ENCODE measurements at places on chromosomes 11 and 22.

- no peak for DNase-seq
These were observed 1.9 kb upstream of the IFITM10 start for GRCh38 chr11:1751999-1752906.

- DNase-seq, result no peak
These were observed 54.4 kb downstream of the RRAS2 start for GRCh38 chr11:14304601-14305000.

DNA sequence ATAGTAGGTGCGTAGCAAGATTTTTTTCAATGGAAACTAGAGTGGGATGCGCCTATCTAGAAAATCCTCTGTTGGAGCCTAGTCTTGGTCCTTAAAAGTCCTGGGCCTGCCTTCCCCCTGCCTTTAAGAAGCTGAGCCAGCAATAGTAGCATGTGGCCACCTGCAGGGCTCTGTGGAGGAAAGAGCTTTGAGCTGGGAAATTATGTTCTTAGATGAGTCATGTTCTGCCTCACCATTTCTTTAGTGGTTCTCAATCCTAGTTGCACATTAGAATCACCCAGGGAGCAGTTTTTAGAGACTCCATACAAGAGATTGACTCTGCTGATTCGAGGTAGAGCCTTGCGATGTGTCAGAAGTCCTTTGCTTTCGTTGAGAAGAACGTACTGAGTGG is 133.5 kb downstream of the COMMD9 start:
- DNase-seq, result no peak

- no peak for DNase-seq
These were observed 92.7 kb downstream of the ETS1 start for GRCh38 chr11:128494418-128495332.

DNA sequence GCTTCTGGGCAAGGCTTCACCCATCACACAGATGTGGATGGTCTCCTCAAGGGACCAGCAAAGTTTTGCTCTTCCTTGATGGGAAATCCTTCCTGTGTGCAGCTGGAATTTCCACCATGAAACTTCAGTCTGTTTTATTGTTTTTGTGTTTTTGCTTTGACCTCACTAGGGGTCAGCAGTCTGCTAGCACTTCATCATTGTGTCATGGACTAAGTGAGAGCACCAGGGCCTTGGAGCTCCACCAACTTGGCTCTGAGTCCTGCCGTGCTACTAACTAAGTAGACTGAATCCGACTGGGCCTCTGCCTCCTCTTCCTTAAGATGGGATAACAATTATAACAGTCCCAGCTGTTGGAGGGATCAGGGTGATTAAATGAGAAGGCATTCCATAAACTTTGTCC is 305.8 kb upstream of the NCAM1 start:
- no peak for DNase-seq

DNA sequence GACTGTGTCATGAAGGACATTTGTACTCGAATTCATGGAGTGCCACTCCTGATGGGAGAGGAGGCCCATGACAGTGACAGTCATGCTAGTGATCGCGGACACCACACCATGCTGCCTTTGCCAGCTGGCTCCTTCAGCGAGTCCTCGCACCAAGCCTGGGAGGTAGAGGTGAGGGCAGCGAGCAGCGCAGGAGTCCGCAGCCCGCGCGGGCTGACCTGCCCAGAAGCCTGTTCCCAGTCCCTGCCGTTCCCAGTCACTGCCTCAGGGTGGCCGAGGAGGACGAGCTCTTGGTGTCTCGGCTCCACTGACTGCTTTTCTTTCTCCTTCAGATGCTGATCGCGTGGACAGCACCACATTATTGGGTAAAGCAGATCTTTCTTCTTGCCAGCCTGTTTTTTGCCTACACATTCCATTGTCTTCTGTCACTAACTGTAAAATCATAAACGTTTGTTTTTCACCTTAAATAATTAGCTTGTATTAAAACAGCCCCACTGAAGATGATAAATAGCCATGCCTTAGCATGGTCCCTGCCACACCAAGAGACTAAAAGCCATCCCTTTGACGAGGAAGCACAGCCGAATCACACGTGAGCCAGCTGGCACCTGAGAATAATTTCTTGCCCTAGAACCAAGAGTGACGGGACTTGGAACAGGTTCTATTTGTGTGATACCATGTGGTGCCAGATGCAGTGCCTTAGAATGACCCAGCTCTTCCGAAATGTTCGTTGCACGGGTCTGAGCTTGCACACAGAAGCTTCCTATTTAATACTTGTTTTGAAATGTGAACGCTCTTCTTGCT is 25.5 kb downstream of the FAM118A start:
- no peak for DNase-seq

- no peak for DNase-seq
These were observed 56.4 kb downstream of the SMIM38 start for GRCh38 chr11:69211920-69212797.

GRCh38 chr22:43004362-43005035 is 10.4 kb downstream of the PACSIN2 start:
- DNase-seq, result no peak

GRCh38 chr11:85784480-85785265 is 26.3 kb downstream of the SYTL2 start:
- no peak for DNase-seq

GRCh38 chr11:67465189-67465510 is 3.9 kb downstream of the TMEM134 start:
- DNase-seq, result no peak

DNA sequence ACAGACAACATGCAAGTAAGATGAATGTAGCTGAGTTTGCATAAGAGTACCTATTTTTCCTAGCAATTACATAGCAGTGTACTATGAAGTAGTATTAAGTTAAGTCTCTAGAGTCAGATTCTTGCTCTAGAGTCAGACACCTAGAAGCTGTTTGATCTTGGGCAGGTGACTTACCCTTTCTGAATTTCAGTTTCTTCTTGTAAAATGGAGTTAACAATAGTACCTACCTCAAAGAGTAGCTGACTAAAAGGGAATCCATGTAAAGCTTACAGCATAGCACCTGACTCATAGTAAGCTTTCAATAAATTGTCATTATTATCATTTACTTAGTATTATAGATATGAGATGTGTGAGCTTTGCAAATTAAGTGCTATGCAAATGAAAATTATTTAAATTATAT is 47.8 kb upstream of the PTPRJ start:
- DNase-seq, result no peak

- no peak for DNase-seq
These were observed 5.9 kb upstream of the CAT start for GRCh38 chr11:34432822-34433221.

DNA sequence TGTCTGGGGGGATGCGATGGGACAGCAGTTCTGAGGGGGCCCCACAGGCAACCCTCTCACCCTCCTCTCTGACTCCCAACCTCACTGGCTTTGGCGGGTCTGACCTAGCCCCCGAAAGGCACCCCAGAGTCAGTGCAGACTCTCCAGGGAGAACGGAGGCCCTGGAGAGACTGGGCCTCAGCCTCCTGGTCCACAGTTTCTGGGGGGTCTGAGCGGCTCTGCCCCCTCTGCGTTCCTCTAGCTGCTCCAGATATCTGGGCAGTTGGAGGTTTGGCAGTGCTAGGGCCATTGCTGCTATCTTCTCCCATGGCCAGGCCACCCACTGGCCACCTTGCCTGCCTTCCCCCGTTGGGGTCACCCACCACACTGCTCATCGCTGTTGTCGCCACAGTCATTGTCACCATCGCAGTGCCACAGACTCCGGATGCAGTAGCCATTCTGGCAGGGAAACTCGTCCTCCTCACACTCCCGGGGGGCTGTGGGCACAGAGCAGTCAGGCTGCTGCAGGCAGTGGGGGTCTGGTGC is 18.8 kb downstream of the LRP4 start:
- DNase-seq, result no peak

DNA sequence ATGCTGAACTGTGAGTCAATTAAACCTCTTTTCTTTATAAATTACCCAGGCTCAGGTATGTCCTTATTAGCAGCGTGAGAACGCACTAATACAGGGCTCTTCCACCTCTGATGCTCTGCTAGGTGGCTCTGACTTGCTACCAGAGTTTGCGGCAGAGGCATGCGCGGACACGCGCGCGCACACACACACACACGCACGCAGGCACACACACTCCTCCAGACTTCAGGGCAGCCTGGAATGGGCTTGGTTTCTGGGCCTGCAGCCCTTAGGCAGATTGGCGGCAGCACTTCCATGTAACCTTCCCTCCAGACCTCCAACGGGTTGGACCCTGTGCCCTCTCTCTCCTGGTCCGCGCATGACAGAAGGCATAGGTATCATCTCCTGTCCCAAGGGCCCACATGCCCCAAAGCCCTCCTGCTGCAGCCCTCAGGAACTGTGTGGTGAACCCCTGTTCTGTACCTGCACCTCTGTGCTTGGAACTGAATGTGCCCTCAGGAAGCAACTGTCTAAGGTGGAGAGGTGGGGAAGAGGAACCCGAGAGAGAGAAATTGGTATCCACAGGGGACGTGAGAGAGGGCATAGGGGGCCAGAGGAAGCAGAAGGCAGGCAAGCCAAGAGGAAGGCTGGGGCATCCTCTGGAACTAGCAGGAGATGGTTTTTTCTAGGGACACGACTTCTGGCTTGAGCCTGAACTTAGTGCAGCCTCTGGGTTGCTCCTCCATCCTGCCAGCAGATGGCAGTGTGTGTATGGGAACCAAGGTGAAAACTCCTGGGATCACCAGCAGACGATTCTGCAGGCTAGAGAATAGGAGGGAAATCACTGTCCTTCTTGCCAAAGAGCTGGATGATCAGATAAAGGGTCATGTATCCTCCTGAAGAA is 23.4 kb upstream of the RIC3 start:
- peak; percentile 20 for DNase-seq

- no peak for DNase-seq
These were observed 35.5 kb upstream of the TTC12 start for GRCh38 chr11:113278925-113279324.

GRCh38 chr11:96744697-96745096 is 354.9 kb downstream of the JRKL start:
- DNase-seq, result no peak

DNA sequence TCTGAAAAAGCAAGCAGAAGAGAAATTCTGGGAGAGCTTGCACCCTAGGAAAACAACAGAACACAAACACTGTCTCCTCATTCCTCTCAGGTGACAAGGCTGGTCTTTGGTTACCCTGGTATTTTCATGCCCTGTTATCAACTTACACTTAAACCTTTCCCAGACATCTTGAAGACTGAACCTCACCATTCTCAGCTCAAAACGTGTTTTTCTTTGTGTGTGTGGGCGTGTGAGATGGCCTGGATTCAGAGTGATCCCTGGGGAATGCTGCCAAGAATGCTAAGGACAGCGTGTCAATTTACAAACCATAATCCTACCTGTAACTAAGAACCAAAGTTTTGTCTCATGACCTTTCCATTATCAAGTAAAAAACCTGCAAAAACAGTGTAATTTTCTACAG is 33.3 kb downstream of the ELF5 start:
- DNase-seq, result no peak

- DNase-seq, result no peak
These were observed 728.0 kb downstream of the DLG2 start for GRCh38 chr11:84899134-84899533.

DNA sequence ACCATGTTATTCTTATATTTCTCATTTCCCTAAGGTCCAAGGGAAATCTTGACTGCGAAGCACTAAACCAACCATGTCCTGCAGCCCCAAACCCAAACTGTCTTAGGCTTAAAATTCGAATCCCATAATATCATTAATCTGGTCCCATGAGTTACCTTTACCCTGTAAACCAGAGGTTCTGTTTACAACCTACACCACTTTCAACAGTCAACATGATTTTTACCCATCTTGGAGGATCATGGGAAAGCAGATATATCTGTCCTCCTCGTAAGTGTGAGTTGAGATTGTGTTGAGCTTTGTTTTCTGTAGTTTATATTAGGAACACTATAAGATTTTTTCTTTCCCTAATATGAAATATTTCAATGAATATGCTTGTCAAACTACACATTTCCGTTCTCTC is 6.4 kb downstream of the PRPF19 start:
- DNase-seq, result no peak

GRCh38 chr22:31605851-31606585 is 56.0 kb downstream of the PISD start:
- DNase-seq, result no peak

DNA sequence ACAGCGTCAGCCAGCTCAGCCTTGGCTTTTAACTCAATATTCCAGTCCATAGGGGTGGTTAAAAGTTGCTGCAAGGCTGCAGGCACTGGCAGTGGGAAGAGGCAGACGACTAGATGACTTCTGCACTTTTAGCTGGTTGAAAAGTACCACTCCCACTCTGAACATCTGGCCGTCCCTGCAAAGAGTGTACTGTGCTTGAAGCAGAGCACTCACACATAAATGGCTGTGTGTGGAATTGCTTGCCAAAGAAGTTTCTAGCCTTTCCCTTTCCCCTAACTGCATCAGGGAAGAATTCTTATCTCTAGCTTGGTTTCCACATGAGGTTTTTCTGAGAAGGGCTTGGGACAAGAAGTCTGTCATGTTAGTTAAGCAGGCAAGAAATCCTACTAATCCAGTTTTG is 5.1 kb upstream of the PHLDB1 start:
- no peak for DNase-seq

GRCh38 chr22:22362936-22363335 is 118.3 kb downstream of the VPREB1 start:
- no peak for DNase-seq

DNA sequence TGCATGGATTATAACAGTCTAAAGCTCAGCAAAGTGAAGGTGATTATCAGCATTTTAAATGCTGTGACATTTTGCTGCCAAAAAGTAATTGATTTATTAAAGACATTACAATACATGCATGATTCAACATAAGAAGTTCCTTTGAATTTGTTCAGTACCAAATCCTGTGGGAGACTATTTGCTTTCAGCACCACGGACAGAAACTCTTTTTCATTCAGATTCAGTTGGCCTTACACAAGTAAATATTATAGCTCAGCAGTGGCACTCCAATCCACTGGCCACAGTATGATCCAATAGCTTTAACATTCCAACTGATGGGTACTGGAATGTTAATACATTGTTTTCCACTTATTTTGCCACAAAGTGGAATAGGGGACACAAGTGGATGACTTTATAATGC is 806.7 kb downstream of the NTM start:
- no peak for DNase-seq

DNA sequence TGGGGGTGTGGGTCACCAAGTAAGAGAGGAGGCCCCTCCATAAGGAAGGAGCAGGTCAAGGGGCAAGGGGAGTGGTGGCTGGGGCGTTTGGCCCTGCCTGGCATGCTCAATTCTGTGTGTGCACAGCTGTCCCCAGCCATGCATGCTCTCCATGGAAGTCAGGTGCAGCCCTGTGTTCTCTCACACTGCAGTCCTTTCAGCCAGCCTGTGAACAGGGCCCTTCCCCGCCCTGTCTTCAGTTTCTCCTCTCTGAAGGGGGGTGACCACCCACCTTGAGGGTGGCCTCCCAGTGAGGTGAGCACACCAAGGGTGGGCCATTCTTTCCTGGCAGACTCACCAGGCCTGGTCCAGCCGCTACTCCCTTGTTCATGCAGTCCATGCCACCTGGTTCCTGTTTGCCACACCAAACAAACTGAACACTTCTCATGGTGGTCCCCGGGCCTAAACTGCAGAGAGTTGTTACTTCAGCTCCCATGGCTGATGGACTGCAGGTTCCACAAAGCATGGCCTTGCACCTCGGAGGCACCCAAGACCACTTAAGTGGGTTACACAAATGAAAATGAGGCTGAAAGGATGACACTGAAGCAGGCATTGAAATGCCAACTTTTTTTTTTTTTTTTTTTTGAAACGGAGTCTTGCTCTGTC is 1.7 kb upstream of the CHCHD10 start:
- no peak for DNase-seq
